Activated CD4-positive, alpha-beta T cell treated with anti-CD3 and anti-CD28 coated beads, Interleukin-2, amount 50 U/mL, for 4 hours (primary cell): ENCODE measurements at places on chromosomes 5 and 9.

- no peak for DNase-seq
These were observed 31.9 kb upstream of the ZNF354A start for GRCh38 chr5:178762391-178762790.

GRCh38 chr9:3736161-3736560 lies 210.4 kb upstream of the RFX3 start:
- DNase-seq: no peak

GRCh38 chr9:90088856-90089255 lies 484.0 kb downstream of the GADD45G start:
- no peak for DNase-seq

GRCh38 chr9:78280982-78281668 lies 15.8 kb upstream of the PSAT1 start:
- no peak for DNase-seq

DNA sequence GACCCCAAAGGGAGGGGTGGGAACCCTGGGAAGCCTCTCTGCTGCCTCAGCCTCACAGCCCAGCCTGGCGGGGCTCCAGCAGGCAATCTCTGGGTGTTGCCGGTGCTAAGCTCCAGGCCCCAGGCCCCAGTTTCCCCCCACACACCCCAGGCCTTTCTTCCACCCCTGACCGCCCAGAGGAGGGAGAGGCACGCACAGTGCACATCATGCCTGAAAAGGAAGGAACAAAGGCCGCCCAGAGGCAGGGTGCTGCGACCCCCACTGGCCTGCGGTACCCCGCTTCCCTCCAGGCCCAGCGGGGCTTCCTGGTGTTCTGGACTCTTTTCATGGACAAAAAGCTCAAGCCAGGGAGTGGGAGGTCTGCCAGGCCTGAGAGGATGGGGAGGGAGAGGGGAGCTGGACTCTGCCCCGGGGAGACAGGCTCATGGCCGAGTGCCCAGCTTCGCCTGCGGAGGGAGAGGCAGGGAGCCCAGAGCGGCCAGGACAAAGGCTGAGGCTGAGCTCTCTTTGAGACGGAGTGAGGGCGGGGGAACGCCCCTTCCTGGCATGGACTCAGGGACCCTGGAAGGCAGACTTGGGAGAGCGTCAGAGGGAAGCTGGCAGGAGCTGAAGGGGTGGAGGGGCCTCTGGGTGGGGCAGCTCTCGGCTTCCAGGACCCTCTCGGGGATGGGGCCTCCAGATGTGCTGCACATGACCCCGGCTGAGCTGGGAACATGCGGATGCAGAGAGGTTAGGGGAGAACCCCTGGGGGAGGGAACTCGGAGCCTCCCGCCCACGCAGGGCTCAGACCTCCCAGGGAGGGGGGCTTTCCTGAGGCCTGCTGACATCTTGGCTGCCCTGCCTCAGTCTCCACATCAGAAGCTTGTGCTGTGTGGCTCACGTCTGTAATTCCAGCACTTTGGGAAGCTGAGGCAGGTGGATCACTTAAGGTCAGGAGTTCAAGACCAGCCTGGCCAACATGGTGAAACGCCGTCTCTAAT lies 1.8 kb upstream of the ENTPD2 start:
- no peak for DNase-seq

DNA sequence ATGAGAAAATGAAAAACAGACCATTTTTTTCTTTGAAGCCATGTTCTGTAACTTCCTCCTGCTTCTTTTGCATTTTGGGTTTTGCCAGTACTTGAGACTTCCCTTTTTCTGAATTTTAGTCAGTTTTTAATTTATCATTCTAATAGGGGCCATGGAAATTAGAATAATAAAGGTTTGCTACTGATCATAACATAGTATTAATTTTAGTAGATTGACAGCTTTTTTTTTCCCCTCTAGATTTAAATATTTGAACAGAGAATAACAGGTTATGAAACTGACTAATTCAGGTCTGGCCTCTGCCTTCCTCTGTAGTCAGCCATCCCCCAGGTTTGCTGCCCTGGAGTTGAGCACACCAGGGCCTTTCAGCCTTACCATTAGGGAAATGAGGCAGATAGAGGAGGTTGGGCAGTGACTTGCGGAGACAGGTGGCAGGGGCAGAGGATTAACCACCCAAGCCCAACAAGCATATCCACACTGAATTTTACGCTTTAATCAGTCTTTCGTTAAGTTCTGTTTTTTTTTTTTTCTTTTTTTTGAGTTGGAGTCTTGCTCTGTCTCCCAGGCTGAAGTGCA lies 80.1 kb upstream of the TNFAIP8 start:
- DNase-seq: no peak

DNA sequence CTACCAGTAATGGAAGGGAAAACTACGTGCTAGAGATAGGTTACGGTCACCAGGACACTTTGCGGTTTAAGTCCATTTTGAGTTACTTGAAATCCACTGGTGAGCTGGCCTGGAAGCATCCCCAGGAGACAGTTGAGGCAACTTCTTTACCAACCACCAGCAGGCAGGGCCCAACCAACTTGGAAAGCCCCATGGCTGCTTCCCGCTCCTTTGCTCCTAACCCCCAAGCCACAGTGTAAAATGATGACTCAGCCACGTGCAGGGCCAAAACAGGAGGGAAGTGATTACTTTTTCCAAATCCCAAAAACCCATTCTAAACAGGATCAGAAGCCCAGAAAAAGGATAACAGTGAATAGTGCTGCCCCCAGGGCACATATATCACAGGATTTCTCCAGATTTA lies 87.4 kb downstream of the PAX5 start:
- no peak for DNase-seq

DNA sequence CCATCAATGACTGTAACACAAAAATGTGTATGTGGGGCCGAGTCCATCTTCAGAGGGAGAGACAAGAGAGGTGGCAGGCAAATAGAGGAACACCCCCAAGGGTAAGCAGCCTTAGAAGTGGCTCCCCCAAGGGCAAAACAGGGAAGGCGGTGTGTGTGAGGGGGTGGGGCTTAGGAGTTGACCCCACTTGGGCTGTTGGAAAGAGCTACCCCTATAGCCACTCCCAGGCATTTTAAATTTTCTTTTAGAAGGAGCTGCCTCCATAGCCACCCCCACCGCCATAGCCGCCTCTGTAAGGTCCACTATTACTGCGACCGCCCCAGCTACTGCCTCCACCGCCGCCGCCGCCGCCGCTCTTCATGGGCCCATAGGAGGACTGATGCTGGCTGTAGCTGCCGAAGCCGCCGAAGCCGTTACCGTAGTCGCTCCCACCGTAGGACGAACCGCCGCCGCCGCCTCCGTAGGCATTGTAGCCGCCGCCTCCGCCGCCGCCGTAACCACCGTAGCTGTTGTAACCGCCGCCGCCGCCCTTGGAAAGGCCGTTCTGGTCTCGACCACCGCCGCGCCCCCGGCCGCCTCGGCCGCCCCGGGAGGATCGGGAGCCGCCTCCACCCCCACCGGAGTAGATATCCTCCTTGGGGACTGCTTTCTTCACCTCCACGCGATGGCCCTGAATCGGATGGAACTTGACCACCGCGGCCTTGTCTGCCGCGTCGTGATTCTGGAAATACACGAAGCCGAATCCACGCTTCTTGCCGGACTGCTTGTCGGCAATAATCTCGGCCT lies 1.1 kb downstream of the HNRNPA0 start:
- DNase-seq: peak; percentile 31

DNA sequence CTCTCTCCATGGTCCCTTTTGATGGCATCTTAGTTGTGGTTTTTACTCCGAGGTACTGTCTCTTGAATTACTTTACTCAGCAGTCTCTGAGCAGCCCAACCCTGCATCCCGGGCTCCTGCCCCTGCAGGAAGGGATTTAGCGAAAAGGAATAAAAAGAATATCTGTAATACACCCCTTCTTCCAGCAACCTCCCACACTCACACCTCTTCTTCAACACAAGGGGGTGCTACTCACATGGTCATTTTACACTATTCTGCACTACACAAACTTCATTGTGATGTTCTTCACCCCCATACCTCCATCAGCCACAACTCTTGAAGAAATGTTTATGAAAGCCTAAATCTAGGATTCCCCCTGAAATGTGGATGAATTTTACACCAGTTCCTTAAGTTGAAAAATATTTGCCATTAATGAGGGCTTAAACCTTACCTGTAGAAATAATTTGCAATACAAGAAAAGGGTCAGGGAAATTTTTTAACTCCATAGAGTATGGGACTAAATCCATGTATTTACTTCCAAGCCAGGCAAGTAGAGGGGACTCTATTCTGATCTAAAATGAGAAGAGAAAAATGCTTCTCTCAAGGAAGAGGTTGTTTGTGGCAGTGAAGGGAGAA lies 26.0 kb downstream of the TPD52L3 start:
- DNase-seq: no peak

GRCh38 chr9:123825342-123826060 lies 104.4 kb downstream of the DENND1A start:
- DNase-seq: no peak

DNA sequence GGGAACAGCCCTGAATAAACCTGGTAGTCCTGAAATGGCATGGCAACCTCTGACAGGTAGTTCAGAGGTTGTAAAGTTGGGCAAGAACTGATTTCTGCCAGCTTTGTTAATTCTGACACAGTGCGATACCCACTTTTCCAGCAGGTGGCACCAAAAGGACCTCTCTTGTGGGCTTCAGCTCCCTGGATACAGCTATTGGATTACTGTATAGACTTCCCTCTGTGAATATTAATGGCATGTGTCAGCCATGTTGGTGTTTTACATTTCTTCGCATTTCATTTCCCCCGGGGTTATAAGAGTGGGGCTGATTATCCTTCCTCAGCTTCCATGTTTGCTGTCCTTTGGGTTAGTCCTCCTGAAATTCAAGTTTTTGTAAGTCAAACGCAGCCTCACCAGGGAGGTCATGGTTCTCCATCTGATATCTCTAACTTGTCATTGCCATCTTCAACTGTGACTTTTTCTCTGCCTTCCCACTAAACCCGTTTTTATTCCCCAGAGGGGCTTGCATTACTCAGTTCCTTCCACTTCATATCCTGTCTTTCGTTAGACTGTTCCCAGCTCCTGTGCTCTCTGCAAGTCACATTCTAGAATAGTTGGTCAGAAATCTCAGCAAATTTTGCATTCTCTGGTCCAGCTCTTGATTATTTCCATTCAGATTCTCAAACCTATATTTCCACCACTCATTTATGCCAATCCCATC lies 135.6 kb downstream of the LIFR start:
- DNase-seq: no peak

DNA sequence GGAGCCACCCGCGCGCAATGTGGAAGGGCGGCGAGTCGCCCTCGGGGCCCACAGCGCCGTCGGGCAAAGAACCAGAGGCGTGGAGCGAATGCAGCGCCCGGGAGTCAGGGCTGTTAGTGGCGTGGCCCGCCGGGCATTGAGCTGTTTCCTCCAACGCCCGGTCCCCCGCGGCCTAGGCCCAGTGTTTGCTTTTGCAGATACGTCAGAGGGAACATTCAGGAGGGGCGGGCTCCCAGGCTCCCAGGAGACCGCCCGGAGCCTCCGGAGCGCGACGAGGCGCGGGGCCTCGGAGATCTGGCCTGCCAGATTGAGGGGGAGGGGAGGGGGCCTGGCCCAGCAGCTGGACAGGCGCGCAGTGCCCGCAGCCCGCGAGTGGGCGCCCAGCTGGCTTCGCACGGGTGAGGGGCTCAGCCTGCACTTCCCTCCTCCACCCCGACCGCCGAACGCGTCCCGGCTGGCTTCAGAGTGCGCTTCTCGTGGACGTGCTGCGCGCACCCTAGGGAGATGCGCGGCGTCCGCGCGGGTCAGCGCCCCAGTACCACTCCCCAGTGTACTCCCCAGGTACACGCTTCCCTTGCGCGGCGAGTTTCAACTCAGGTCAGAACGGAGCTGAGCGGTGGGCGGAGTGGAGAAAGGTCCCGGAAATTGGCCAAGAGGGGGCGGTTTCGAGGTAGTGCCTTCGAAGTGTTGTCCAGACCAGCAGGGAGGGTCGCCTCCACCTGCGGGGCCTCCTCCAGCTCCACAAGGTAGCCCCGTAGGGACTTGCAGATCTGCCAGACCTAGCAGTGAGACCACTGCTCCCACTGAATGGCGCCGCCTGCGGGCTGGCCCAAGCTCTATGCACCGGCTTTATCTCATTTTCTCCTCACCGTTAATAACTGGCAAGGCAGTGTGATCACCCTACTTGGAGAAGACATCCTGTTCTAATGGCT lies 130.4 kb downstream of the TMEM174 start:
- DNase-seq: no peak

DNA sequence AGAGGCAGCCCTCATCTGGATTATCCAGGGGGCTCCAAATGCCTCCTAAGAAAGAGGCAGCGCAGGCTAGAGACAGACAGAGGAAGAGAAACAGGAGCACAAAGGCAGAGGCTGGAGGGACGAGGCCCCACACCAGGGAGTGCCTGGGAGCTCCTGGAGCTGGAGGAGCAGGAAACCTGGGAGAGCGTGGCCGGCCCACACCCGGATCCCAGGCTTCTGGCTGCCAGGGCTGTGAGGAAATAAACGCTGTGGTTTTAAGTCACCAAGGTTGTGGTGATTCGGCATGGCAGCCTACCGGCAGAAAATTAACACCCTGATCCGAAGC lies 165.5 kb downstream of the OLFM1 start:
- no peak for DNase-seq

DNA sequence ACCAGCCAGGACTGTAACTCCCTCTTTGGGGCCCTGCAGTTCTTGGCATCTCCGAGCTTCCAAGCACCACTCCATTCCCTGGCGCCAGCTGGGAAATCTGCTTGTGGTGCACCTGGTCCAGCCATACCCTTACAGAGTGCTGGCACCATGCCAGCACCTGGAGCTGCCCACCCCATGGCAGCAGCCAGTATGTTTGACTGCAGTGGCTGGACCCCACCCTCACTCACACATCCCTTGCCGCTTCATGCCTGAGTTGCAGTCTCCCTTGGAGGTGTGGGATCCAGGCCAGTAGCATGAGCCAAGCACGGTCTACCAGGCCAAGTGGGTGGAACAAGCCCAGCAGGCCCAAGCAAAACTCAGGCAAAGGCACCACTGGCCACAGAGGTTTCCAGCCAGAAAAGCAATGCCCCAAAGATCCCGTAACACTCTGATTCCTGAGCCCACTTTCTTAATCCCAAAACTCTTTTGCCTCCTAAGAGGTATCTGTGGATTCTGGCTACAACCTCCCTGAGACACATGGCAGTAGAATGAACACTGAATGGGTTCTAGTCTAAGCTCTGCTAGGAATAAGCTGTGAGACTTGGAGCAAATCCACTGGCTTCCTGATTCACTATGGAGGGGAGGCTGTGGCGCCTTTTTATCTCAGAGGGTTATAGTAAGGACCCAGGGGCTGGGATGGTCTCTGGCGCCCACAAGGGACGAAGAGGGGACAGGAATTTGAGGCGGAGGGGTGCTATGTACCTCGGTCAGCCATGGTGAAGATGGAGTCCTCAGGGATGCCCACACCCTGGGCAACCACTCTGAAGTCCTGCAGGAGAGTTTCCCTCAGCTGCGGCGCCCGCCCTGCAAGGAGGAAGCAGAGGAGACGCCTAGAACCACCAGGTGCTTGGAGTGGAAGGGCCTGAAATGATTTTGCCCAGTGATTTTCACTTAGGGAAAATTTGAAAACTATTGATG lies 5.6 kb downstream of the AMBP start:
- no peak for DNase-seq

GRCh38 chr9:86705490-86705889 lies 241.8 kb downstream of the GAS1 start:
- no peak for DNase-seq

DNA sequence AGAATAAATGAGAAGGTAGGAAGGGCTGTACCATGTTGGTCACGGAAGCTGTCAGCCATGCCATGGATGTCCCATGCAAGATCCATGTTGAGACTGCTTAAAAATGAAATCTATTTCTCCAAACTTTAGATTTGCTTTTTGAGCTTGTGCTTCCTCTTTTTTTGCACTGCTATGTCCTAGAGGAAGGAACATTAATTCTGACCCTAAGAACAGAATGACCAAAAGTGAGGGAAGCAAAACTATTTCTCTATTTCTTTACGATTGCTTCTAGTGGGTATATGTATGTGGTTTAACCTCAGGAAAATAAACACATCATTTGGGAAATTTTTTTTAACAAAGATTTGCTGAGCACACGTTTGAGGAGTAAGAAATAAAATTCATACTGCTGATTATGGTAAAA lies 84.6 kb downstream of the USP20 start:
- DNase-seq: no peak
